Activated CD8-positive, alpha-beta T cell treated with anti-CD3 and anti-CD28 coated beads for 36 hours (primary cell): ENCODE measurements at places on chromosomes 2 and 18.

GRCh38 chr2:227933884-227934283, 62.5 kb downstream of the DAW1 start:
- DNase-seq, result no peak

GRCh38 chr18:57989536-57989935, 54.5 kb upstream of the NEDD4L start:
- no peak for DNase-seq

GRCh38 chr2:80111185-80111584, 193.4 kb downstream of the LRRTM1 start:
- DNase-seq, result no peak

DNA sequence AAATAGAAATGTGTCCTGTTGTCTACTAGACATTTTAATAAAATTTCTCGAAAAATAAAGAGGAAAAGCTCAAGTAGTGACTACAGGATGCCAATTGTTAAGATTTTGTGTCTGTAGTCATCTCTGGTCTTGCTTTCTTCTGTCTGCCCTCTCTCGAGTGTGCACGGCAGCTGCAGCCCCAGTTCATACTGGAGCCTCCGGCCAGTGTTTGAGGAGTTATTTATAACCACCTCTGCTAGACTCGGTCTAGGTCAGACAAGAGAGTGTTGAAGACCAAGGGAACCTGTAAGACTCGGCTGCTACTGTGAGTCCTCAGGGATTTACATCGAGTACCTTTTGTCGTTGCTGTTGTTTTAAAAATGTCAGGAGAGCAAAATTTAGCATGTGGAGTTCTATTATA, 810.1 kb upstream of the POU3F3 start:
- DNase-seq, result no peak

DNA sequence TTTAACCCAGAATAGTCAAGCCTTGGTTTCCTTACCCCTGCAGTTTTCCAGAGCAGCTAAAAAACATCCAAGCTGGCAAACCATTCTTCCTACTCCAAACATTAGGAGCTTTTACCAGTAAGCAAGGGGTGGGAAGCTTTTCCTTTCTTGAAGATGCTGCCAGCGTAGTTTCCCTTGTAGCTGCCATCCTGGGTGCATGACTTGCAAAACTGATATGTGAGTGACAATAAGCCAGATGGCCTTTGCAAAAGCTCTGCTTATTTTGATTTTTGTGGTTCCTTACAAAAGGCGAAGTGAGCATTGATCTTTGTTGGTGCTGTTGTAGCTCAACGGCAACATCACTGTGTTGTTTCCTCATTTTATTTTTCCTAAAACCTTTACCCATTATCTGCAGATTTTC, 138.8 kb downstream of the WDSUB1 start:
- no peak for DNase-seq

- DNase-seq, result no peak
Measured at GRCh38 chr2:71901466-71901865, 246.2 kb downstream of the CYP26B1 start.

GRCh38 chr18:36660311-36660710, 168.5 kb downstream of the TPGS2 start:
- DNase-seq, result no peak

DNA sequence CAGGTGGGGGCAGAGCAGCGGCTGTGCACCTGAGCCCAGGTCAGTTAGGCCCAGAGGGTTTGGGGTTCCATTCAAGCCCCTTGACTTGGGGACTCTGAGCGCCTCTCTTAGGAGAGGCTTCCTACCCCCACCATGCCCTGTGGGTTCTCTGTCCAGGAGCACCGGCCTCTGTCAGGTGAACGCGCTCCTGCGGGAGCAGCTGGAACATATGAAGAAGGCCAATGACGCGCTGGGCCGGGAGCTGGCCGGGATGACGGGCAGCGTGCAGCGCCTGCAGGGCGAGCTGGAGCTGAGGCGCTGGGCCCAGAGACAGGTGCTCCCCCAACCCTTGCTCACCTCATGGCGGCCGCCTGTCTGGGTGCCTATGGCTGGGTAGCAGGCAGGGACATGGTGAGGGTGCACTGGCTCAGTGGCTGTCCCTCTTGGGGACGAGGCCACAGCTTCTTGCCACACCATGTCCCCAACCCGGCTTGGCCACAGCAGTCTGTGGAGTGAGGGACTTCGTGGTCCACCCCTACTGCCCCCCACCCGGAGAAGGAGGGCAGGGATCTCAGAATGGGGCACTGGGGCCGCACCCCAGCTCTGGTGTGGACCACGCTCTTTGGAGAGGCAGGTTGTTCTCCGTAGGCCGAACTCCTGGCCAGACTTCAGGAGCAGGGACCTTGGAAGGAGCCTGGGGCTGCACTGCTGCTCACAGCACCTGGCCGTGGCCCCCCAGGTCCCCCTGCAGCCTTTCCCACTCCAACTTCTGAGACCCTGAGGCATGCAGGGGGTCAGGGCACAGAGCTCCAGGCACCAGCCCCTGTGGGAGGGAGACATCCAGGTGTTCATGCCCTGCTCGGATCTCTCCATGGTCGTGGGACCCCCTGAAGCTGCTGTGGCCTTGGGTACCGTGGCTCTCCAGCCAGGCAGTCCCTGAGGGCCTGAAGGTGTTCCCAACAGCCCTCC, 19.7 kb downstream of the CROCC2 start:
- no peak for DNase-seq

- no peak for DNase-seq
Measured at GRCh38 chr2:206075113-206075512, 10.9 kb downstream of the INO80D start.

DNA sequence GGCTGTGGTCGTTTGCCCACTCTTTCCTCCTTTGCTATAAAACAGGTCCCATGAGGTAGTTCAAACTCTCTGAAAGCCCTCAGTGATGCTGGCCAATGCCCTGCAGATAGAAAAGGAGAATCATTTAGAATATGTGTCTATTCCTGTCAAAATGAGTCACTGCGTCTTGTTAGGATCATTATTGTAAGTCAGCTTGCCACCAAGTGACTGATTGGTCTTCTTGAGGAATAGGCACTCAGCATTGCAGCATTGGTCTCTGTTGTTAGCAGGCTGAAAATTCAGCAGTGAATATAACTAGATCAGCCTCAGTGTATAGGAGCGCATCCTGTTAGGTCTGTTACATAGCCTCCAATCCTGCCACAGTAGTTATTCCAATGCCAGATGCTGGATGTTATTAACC, 28.9 kb downstream of the PRKRA start:
- no peak for DNase-seq
